ENCODE measurements at places on chromosomes 2 and 18.

DNA sequence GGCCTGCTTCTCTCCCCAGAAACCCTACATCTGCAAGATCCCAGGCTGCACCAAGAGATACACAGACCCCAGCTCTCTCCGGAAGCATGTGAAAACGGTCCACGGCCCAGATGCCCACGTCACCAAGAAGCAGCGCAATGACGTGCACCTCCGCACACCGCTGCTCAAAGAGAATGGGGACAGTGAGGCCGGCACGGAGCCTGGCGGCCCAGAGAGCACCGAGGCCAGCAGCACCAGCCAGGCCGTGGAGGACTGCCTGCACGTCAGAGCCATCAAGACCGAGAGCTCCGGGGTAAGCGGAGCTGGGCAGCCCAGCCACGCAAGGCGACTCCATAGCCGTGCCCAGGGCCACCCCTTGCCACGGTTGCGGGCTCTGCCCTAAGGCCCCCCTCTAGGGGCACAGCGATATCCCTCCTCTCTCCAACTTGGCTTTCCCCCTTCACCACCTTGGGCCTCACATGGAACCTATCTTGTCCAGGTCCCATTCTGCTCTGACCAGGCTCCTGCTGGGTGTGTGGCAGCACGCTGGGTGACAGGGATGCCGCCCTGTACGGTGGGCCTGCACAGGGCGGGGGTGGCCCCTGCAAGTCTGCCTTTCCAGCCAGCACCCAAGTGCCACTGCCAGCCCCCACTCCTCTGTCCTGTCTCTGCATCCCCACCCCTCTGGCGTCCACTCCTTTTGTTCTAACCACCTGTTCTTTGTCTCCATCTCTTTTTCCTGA lies 248.9 kb downstream of the GLI2 start:
- no peak for DNase-seq

DNA sequence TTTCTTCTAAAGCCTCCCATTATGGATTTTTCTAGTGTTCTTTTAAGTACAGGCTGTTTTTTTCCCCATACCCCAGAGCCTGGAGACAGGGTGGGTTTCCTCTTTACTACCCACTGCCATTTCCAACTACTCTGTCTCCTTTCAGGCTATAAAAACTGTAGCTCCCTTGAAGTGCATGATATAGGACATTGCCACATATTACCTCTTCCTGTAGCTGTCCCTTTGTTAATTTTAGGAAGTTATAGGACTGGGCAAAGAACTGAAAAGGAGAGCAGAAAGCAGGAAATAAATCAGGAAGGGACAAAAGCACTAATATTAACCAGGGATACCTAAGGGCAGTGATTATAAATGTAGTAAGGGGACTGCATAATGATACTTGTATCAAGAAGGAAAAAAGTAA lies 54.1 kb downstream of the VIL1 start:
- no peak for DNase-seq

GRCh38 chr2:58039170-58039611 lies 7.4 kb upstream of the VRK2 start:
- no peak for DNase-seq

GRCh38 chr2:188285774-188286173 lies 5.9 kb upstream of the GULP1 start:
- no peak for DNase-seq

- no peak for DNase-seq
Observed at GRCh38 chr2:72104821-72105588, 42.7 kb downstream of the CYP26B1 start.

- DNase-seq: no peak
Observed at GRCh38 chr2:179749210-179749609, 112.2 kb downstream of the ZNF385B start.

- no peak for DNase-seq
Observed at GRCh38 chr2:47274054-47274782, 119.1 kb upstream of the STPG4 start.

DNA sequence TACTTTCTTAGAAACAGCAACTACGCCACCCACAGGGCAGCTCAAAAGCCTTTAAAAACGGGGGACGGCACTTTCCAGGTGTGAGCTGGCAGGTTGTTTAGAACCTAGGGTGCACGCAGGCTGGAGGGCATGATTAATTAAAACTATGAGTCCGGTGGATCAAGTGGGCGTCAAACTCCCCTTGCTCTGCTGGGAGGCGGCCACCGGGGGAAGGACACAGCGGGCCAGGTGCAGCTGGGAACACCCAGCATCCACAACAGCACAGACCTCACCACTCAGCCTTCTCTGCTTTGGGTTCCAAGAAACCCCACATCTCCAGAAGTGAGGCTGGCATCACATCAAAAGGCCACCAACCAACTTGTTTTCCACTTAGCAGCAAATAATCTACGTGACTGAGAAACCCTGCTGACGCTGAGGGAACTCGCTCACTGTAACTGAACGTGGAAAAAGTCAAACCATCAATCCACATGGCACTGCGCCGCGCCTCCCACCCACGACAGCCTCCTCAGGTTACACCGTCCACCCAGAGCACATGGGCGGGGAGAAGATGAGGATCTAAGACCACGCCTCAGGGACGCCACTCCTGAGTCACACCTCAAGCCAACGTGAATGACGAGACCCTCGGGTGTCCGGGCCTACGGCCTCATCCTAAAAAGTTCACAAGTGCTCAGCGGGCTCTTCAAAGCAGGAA lies 118.2 kb downstream of the ZNF516 start:
- no peak for DNase-seq

- DNase-seq: no peak
Observed at GRCh38 chr2:20213651-20214565, 11.0 kb downstream of the SDC1 start.

GRCh38 chr2:24580561-24580960 lies 89.5 kb downstream of the NCOA1 start:
- no peak for DNase-seq

GRCh38 chr2:231918501-231919330 lies 7.5 kb downstream of the NPPC start:
- no peak for DNase-seq

DNA sequence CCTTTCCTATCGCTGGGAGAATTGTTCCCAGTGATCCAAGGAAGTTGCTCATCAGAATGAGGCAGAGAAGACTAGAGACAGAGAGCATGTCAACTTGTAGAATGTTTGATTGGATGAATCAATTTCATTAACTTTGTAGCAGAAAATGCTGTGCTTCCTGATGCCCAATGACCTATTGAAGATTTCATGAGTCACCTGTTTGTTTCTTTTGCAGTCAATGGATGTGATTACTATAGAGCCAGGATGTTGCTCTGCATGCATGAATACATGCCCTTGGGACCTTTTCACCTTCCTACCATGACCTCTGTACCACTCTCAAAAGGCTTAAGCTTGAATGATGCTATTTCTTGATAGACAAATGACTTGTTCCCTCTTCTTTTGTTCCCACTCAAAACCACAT lies 23.3 kb downstream of the SCG2 start:
- no peak for DNase-seq

DNA sequence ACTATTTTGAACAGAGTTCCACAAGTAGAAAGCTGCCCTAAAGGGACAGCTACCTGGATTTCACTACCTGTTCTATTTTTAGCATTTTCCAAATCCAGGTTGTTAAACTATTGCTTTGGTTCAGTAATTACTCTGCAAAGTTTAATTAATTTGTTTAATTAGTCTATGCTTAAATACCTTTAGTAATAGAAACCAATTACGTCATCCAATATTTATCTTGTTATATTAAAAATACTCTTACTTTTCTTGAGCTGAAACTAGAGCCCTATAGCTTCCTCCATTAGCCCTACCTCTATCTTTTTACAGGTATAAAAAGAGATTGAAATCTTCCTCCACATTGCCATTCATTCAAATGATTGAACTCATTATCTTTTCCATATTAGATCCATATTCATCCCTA lies 514.6 kb downstream of the DSC3 start:
- no peak for DNase-seq

- no peak for DNase-seq
Observed at GRCh38 chr2:188529710-188530109, 238.0 kb downstream of the GULP1 start.

DNA sequence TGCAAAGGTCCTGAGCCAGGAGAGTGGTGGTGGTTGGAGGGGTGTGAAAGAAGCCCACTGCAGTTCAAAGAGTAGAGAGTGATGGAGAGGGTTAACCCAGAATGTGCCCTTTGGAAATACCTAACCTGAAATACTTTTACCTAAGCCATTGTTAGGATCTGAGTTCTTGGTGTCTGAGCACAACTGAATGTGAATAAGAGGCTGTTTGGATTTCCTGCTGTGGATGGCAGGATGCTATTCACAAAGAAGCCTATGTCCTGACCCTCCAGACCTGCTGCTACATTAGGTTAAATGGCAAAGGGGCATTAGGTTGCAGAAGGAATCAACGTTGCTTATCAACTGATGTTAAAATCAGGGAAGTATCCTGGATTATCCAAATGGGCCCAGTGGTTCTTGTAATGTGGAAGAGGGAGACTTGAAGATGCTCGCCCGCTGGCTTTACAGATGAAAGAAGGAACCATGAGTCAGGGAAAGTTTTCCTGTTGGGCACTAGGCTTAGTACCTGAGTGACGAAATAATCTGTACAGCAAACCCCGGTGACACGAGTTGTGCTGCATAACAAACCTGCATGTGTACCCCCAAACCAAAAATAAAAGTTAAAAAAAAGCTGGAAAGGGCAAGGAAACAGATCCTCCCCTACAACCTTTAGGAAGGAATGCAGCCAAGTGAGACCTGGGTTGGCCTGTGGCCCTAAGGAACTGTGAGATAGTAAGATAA lies 27.2 kb downstream of the ITGA6 start:
- DNase-seq: no peak

- no peak for DNase-seq
Observed at GRCh38 chr2:148259674-148260073, 238.8 kb downstream of the MBD5 start.

GRCh38 chr2:131121464-131121863 lies 16.3 kb downstream of the PLEKHB2 start:
- no peak for DNase-seq

GRCh38 chr2:214896274-214896673 lies 86.8 kb upstream of the BARD1 start:
- DNase-seq: no peak

GRCh38 chr2:216871333-216871934 lies 11.6 kb upstream of the TNP1 start:
- no peak for DNase-seq

DNA sequence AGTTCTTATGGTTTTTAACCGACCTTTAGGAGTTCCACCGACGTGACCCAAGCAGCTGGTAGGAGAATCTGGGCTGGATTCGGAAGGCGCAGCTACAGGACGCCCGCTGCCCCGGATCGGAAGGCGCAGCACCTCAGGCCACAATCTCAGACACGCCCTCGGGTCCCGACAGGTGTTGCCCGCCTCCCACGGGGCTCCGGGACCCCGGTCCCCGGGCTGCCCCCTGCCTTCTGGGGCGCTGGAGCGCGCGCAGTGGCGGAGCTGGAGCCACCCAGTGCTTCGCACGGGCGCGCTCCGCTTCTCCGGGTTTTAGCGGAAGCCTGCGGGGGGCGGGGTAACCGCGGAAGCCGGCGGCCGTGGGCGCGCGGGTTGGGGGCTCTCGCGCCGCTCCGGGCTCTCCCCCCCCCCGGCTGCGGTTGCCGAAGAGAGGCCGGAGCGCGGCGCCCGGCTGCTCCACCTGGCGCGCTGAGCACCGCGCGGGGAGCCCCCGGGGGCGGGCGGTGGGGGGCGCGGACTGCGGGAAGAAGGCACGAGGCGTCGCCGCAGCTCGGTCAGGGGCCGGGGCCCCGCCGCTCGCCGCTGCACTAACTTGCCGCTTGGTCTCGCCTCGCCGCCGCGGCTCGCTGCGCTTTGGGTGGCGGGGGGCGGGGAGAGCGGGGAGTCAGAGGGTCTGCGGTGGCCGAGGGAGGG lies 718.8 kb downstream of the DPP10 start:
- DNase-seq: no peak

DNA sequence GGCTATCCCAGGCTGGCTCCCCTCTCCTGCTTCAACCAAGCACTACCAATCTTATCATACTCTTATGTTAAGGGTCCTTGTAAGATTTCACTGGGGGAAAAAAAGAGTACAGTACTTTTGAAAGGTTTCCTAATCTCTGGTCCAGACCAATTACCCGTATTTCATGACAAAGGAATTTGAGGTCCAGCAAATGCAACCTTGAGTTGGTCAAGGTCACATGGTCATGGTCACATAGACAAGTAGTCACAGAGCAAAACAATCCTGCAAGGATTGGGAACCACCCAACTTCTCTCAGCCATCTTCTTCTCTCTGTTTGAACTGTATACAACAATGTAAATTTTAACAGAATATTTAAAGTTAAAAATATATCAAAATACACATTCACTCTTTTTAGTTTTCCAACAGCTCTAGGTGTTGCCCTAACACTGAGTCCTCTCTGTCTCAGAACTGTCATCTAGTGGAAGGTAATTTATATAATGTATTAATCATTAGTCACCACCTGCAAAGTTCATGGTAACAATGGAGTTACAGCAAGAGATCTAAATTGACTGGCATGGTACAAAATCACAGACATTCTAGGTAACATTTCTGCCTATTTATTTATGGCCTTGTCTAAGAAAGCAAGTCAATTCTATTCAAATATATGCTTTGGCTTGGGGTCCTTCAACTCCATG lies 21.5 kb downstream of the DTNB start:
- DNase-seq: no peak

DNA sequence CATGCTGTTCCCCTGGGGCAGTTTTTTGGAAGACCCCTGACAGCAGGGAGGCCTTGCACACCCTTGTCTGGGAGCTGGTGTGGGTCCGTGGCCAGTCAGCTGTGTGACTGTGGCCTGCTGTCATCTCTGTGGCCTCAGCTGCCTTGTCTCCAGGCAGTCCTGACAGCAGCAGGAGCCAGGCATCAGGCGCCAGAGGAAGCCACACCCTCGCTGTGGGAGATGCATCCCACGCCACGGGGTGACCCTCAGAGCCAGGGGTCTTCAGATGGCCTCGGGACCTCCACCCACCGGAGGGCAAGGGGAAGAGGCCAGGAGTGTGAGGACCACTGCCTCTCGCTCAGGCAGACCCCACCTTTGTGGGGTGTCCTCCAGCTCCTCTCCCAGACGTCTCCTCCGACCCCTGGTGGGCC lies 5.0 kb downstream of the BOK start:
- no peak for DNase-seq

GRCh38 chr2:54009549-54009948 lies 38.8 kb upstream of the PSME4 start:
- no peak for DNase-seq

DNA sequence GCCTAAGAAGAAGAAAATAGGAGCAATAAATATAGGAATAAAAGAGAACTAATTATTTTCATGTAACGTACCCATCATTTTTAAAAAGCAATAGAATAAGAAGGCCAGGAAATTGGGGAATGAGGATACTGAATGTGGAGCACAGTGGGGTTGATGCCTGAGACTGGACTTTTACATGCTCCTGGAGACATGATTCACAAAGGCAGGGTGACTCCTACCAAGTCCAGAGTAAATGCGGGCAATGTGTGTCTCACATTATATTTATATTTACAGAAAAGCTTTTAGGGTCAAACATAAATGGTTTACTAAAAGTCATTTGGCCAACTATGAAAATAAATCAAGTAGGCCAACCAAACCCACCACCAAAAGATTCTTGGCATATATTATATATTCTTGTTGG lies 87.9 kb upstream of the COL5A2 start:
- no peak for DNase-seq

GRCh38 chr2:15797231-15797938 lies 143.0 kb upstream of the MYCN start:
- no peak for DNase-seq

Data from stimulated activated CD8-positive, alpha-beta memory T cell treated with anti-CD3 and anti-CD28 coated beads, Interleukin-2, amount 100 ng/mL, for 1 hour (primary cell).